ENCODE measurements at places on chromosomes 3 and 15.

GRCh38 chr3:179186426-179186825, 38.3 kb downstream of the PIK3CA start:
- no peak for DNase-seq

DNA sequence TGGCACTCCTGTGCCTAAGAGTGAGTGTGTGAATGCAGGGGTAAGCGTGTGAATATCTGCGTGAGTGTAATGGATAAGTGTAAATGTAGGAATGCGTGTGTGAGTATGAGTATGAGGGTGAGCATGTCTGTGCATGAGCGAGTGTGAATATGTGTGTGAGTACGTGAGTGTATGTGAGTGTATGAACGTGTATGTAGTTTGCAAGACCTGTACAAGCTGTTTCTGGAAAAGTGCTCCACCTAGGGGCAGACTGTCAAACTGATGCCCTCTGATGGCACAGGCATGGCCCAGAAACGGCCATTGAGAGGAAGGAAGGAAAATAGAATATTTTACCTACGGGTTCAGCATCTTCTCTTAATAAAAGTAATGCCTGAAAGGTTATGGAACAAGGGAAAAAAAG, 24.4 kb upstream of the FRMD4B start:
- peak; percentile 62 for DNase-seq

- DNase-seq: no peak
Observed at GRCh38 chr15:71380345-71380744, 265.1 kb downstream of the THSD4 start.

DNA sequence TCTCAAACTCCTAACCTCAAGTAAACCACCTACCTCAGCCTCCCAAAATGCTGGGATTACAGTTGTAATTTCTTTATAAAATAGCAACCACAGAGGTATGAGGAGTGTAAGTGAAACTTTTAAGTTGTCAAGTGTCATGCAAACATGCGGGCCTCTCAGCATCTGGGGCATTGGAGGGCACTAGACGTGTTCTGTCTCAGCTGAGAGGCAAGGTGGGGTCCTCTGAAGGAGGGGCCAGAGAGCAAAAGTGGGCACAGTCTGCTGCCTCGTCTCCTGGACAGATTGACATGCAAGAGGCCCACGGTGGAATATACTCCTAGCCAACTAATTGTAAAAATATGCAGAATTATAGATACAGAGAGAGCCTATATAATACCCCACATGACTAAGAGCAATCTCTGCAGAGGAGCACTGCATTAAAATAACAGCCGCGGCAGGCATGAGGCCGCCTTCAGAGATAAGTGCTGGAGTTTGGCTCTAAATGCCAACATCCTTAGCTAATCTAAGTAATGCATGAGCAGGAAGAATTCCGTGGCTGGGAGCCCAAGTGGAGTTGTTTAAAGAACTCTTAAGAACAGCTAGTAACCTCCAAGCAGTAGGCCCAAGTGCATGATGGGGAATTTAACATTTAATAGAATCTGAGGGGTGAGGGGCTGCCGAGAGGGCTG, 87.8 kb upstream of the RNU6-1 start:
- peak; percentile 78 for DNase-seq

GRCh38 chr3:161208931-161209330, 12.2 kb upstream of the NMD3 start:
- no peak for DNase-seq

- DNase-seq: no peak
Observed at GRCh38 chr3:115912372-115912771, 289.1 kb downstream of the GAP43 start.

DNA sequence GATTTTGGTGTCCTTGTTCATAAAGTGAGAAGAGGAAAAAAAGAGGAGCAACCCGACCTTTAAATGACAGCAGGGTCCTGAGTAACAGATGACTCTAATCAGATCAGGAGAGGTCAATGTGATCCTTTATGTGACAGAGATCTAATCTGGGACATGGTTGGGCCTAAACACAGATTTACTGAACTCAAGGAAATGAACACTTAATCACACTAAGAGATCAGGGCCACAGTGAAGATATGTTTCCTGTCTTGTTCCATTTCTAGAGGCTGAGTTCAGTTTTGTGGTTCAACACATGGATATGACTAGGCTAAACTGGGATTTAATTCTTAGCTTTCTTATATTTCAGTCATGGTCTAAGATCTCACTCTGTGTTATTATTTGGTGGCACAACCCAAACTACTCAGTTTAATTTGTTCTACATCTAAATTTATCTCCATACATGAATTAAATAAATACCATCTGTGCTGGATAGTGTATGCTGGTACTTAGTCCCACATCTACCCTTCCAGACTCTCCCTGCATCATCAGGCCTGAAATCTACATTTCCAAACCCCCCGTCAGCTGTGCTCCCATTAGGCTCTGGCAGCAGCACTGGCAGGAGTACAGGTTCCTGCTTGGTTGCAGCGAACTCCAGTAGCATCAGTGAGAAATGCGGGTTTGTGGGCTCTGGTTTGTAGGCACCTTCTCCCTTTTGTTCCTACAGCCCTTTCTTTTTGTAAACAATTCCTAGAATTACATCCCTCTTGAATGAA, 22.6 kb downstream of the SFMBT1 start:
- no peak for DNase-seq

DNA sequence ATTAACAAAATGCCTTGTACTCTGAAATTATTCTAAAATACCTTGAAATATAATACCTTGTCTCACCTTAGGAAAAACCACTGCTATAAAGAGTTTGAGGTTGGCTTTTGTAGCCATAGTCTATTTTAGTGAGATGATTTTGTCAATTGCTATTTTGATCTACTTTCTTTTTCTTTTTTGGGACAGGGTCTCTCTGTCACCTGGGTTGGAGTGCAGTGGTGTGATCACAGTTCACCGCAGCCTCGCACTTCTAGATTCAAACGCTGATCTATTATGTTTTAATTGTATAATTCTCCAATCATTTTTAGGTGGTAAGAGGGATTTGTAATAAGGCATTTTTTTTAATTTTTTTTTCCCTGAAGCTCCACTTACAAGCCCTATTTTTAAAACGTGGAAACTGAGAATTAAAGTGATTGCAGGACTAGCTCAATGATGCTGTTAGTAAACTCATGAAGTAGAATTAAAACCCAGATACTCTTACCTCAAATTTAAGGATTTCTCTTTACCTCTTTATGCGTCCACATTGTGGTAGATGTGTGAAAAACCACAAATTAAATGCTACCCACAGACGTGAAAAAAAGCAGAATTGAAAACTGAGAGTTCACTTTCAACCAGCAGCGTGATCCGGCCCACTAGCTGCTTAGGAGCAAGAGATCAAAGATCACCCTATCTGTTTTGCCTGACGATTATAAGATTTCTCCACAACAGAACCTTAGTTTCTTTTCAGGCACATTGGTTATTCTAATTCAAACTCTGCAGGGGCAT, 384.2 kb downstream of the CGGBP1 start:
- DNase-seq: no peak

DNA sequence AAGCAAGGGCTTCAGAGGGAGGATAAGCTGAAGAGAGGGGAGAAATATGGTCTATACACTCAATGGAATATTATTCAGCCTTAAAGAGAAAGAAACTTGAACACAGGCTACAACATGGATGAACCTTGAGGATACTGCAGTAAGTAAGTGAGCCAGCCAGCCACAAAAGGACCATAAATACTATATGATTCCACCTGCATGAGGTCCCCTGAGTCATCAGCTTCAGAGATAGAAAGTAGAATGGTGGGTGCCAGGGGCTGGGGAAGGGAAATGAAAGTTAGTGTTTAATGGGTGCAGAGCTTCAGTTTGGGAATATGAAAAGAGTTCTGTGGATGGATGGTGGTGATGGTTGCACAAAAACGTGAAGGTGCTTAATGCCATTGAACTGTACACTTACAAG, 68.4 kb upstream of the SEC13 start:
- no peak for DNase-seq

- no peak for DNase-seq
Observed at GRCh38 chr3:108538083-108538482, 27.7 kb upstream of the MYH15 start.

GRCh38 chr15:76169018-76169417, 109.2 kb downstream of the TMEM266 start:
- DNase-seq: no peak

DNA sequence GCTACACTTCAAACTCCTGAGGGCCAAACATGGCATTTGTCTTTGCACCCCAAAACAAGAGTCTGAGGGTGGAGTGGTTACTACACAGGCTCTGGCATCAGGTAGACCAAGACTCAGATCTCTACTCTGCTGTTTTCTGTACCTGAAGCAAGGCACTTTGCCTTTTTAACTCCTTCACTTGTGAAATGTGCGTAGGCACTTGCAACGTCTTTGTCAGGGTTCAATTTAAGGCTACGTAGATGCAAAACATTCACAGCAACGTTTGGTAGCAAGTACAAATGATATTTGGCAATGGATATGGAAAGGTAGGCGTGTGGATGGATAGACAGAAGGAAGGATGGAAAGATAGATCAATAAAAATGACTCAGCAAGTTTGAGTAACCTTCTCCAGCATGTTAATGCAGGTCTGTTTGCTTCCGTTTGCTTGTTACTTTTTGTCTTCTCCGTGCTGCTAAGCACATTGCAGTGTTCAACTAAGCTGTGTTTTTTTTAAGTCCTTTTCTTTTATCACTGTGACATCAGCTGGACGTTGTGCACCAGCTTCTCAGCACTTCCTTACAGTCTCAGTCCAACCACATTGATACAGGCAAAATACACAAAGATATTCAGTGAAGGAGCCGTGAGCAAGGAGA, 100.7 kb downstream of the LRTM1 start:
- no peak for DNase-seq

GRCh38 chr15:70487387-70487740, 276.0 kb downstream of the UACA start:
- DNase-seq: no peak

DNA sequence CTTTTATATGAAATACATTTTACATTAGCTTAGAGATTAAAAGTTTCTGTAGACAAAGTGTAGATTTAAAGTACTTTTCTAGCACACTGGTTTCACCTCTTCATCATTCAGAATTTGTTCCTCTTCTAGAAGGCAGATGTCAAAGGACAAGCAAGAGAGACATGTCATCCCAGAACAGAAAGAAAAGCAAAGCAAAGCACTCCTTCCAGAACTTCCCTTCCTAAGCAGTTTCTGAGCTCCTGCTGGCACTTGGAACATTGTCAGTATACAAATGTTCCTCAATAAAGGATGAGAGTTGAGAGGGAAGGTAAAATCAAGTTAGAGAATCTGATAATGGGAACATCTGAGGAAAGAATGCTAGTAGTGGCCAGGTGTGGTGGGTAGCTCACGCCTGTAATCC, 26.2 kb downstream of the TMOD3 start:
- no peak for DNase-seq

DNA sequence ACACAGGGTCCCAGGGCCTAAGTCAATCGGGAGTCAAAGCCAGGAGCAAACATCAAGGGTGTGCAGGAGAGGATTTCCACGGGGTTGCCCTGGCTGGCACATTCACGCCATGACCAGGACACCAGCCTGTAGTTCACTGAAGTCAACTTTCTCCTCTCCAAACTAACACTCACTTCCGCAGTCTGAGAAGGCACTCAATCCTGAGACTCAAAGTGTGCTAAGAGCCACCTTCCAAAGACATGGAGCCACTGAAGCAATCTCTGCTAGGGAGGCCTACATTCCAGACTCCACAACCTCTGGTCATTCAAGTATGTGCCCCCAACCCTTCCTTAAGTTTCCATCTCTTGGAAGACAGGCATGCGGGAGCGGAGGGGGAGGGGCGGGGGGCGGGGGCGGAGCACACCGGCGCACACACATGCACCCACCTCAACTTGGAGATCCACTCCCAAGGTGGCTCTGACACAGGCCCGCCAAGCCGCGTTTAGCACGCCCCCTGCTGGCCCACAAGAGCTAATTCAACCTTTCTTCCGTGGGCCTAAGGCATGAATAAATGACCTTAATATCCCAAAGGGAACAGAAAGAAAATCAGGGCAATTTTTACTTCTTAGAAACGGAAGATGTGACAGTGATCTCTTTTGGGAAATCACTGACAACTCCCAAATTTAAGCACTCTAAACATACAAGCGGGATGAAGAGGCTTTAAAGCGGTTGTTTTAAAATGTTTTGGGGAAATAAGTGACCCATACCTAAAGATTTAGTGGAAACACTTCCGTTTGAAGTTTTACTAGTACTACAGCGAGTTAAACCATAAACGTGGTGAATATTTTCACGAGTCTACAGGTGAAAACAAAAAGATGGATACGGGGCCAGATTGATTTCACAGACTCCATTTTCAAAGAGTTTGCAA, 162.5 kb upstream of the CHRNA7 start:
- DNase-seq: peak; percentile 48

DNA sequence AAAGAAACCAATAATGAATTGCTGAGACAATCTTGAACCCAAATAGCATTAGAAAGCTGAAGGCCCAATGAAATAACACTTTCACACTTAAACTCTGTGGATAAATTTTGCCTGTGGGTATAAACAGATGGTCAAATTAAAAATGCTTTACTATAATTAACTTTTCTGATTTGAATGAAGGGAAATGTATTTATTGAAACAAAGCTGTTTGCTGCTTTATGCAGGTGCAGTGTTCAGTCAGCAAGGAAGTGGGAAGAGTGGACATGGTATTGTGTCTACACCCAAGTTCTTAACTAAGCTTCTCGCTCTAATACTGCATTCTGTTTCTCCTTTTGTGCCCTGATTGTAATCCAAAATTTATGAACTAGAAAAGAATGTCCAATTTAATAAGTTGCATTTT, 31.8 kb downstream of the NME9 start:
- no peak for DNase-seq

- DNase-seq: no peak
Observed at GRCh38 chr15:58476525-58477162, 44.9 kb downstream of the LIPC start.

DNA sequence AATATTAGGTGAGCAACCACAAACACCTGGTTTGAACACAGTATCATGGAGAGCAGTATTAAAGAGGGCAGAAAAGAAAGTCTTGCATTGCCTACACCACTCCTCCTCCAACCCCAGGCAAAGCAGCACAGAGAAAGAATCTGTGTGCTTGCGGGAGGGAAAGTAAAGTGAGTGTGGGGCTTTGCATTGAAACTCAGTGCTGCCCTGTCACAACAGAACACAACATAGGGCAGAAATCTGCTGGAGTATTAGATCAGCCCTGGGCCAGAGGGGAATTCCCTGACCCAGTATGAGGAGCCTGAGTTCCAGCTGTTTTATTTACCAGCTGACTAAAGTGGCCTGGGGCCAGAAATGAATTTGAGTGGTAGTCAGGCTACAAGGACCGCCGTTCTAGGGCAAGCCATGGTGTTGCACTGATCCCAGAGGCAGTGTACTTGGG, 75.5 kb downstream of the SPATA16 start:
- DNase-seq: no peak

DNA sequence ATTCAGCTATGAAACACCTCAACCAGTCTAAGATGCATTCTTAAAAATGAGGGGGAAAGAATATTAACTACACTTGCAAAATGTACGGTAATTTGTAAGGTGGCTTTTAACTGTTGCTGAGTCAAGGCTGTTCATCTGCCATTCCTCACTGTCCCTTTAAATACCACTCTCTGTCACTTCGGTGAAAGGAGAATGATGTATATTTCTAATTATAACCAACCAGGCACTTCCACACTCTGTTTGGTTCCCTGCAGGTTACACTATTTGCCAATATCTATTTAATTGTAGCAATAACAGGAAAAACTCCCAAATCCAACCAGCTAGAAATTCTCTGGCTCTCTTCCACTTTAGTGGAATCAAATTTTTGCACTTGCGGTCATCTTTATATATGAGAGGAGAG, 70.5 kb upstream of the SLCO3A1 start:
- no peak for DNase-seq

All from ACHN (cell line).